Right lung (tissue), 10 donors: ENCODE measurements at places on chromosomes 7 and 10.

- DNase-seq, result no peak
Observed at GRCh38 chr10:79128923-79129305, 60.1 kb downstream of the ZMIZ1 start.

DNA sequence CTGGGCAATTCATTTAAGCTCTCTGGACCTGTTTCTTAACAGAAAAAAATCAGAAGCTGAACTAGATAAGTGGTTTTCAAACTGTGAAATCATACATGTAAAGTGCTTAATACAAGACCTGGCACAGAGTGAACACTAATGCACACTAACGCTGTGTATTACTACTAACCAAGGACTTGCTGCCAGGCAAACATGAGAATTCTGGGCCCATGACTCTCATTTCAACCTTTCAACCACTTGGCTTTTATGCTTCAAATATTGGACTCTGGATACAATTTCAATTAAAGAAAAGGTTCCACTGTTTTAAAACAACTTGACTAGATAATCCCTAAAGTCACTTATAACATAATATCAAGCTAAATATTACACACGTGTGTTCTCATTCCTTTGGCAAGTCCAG, 73.4 kb downstream of the SRPK2 start:
- no peak for DNase-seq

- no peak for DNase-seq
Observed at GRCh38 chr10:31678575-31679516, 249.8 kb downstream of the ARHGAP12 start.

DNA sequence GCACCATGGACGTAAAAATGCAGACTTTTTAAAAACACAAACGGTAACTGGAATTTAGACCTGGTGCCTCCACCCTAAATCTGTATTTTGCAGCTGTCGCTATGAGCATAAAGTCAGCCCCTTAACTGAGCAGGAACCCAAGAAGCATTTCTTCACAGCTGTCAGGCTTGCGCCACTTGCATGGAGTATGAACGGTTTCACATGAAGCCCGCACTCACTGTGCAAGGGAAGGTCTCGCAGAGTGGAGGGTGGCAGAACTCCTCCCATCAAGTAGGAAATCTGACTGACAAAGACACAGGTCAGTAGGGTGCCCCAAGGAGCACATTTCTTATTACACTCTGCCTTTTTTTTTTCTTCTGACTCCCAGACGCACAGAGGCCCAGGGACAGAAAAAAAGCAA, 58.5 kb downstream of the ELMO1 start:
- DNase-seq, result no peak

DNA sequence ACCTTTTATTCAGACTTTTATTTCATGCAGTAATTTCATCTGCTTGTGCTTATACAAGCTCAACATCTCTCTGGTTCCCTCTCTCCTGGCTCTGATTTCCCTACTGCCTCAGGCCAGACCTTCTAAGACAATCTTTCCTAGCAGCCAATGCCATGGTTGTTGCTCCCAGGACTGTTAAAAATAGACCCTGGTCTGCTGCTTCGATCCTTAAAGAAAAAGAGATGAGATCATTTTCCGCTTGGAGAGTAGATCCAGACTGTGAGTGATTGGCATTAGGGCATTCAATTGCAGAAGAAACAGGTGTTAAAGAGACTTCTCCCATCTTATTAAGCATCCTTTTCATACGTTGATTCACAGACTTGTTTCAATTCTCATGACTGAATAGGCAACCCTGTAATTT, 68.4 kb upstream of the ITGB1 start:
- DNase-seq, result no peak

DNA sequence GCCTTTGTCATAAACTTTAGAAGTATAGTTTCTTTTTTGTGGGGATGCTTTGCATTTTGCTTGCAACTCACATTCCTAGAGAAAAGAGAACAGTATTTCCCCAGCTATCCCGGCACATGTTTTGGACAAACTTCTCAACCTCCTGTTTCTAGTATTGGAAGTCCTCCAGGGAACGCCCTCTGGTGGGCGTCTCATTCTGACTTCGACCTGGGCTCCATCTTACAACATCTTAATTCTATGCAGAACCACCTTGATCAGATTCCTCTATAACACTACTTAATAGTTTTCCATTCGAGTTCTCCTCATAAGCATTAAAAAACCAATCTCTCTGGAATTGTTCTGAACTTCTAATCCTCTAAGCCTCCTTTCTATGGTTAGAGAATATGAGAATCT, 139.5 kb upstream of the FZD8 start:
- DNase-seq, result no peak

DNA sequence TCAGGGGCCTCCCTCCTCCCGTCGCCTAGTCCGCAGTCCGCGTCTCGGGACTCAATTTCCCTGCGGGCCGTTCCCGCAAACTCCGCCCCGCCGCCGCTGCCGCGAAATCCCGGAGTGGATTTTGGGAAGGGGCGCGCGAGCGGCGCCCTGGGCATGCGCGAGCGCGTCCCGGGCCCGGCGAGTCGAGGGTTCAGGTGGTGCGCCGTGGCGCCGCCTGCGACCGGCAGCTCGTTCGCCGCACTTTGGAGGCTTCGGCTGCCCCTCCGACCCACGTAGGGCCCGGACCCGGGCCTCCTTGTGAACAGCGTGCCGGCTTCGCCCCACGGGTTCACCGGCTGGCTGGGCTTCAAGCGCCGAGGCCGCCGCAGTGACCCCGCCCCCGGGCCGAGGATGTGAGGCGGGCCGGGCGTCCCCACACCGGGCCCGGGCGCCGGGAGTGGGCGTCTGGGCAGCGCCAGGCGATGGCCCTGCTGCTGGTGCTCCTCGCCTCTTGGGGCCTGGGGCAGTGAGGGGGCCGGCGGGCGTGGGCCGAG, at the start of gene PLEKHA8:
PLEKHA8 (plus strand) TSS at position 197 of the 533 bp plus-strand sequence. CDS start 351 bp downstream, outside the sequence.
- peak; percentile 89 for DNase-seq
